ENCODE measurements at places on chromosomes 7 and 10.
A peak's percentile ranks its signal among the peaks of the same experiment; 100 is the strongest.

GRCh38 chr7:28417321-28417940 lies 5.1 kb downstream of the CREB5 start:
- no peak for DNase-seq

- DNase-seq, result peak; percentile 12
These were observed 49.2 kb upstream of the NKX6-2 start for GRCh38 chr10:132834891-132835847.

GRCh38 chr10:97153270-97153850 lies 32.4 kb downstream of the SLIT1 start:
- no peak for DNase-seq

DNA sequence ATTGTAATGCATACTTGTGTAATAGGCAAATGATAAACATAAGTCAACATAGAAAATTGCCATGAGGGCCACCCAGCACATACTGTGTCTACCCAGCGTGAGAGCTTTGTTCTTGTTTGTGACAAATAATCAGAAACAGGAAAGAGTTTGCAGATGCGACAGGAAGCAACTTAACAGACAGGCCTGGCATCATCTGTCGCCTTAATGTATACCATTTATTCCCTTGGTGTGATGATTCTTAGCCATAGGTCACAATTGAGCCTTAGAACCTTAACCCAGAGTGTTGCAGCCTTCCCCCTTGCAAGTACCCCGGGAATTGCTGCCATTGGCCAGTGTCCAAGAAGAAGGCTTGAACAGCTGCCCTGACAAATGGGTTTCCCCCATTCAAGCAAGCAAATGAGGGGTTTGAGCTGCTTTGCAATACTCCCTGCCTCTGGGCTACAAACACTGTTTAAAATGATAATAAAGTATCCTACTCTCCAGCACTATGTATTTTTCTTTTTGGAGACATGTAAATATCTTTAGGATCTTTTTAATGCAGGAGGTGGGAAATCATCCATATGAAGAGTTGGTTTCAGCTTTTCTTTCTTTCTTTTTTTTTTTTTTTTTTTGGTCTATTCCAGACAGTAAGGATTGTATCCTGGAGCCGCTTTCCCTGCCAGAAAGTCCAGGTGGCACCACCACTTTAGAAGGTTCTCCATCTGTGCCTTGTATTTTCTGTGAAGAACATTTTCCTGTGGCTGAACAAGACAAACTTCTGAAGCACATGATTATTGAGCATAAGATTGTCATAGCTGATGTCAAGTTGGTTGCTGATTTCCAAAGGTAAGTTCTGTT lies 80.0 kb downstream of the ZNF277 start:
- peak; percentile 53 for DNase-seq

DNA sequence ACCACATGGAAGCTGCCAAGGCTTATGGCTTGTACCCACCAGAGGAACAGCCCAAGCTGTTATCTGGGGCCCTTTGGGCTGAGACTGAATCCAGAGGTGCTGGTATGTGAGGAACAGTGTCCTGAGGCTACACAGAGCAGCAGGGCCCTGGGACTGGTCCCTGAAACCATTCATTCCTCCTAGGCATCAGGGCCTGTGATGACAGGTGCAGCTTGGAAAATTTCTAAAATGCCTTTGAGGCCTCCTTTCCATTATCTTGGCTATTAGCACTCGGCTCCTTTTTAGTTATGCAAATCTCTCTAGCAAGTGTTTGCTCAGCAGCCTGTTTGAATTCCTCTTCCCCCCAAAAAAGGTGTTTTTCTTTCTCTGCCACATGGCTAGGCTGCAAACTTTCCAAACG lies 1151.7 kb upstream of the LRRN3 start:
- DNase-seq, result no peak

DNA sequence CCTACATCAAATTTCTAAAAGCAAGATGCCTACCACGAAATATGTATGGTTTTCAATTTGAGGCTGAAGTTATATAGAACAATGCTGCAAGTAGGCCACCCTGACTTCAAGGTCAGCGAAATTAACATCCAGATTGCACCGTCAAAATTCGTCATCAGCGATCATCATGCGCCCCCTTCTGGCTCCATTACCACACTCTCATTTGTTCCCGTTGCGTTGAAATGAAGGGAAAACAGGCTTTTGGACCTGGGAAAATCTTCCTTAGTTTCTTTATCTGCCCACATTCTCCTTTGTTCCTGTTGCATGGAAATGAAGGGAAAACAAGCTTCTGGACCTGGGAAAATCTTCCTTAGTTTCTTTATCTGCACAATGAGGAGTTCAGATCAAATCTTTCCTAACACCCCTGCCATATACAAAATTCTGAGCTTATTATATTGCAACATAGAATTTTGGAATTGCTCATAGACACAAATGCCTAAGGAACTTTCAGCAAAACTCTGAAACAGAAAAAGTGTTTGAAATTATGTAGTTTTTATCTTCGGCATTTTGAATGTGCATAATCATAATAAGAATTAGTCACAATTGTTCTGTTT lies 98.2 kb upstream of the PRKCQ start:
- peak; percentile 63 for DNase-seq

Data from D341Med (cell line).